ENCODE measurements at places on chromosomes 6 and 20. TPM values are rescaled to one million over a fixed set of nuclear protein-coding genes. Genes with fewer than 3 reads are reported as not detected.

GRCh38 chr20:48661575-48662455, 166.0 kb downstream of the PREX1 start:
- no peak overlapping the region for H3K4me3 ChIP-seq
- DNase-seq, result no peak
- no peak overlapping the region for H3K27ac ChIP-seq
- H3K36me3 ChIP-seq, result peaks cover 74% of the 10 kb centered on the region
- H3K27me3 ChIP-seq, result no peaks in the 10 kb centered on the region
- H3K4me1 ChIP-seq, result peaks cover 22% of the 10 kb centered on the region

GRCh38 chr20:61121661-61122060, 130.4 kb upstream of the CDH4 start:
- no peaks in the 10 kb centered on the region for H3K4me1 ChIP-seq
- H3K36me3 ChIP-seq, result no peaks in the 10 kb centered on the region
- H3K27me3 ChIP-seq, result no peaks in the 10 kb centered on the region
- no peak overlapping the region for H3K27ac ChIP-seq

DNA sequence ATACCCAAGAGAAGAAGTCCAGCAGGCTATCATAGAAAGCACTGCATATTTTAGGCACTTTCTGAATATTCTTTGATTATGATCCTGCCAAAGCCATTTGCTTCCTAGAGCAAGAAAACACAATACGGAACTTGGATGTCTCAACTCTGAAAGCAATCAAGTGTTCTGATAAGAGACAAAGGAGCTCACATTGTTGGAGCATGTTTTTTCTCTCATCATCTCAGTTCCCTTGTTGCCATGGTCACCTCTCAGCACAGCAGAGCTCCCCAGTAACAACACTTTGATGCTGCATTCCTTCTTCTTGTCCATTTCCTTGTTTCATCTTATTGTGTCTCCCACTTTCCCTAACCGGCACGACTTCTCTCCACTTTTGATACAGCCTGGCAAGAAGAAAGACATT, 168.7 kb upstream of the FUT9 start:
- no peak for DNase-seq
- H3K4me1 ChIP-seq, result no peaks in the 10 kb centered on the region
- H3K27me3 ChIP-seq, result no peaks in the 10 kb centered on the region
- H3K4me3 ChIP-seq, result no peak overlapping the region
- H3K36me3 ChIP-seq, result no peaks in the 10 kb centered on the region
- no peak overlapping the region for H3K27ac ChIP-seq

- H3K27me3 ChIP-seq, result no peaks in the 10 kb centered on the region
- H3K36me3 ChIP-seq, result peaks cover 20% of the 10 kb centered on the region
- H3K4me1 ChIP-seq, result no peaks in the 10 kb centered on the region
- H3K4me3 ChIP-seq, result no peak overlapping the region
- H3K27ac ChIP-seq, result no peak overlapping the region
Measured at GRCh38 chr6:151359486-151359885, 31.9 kb downstream of the ZBTB2 start.

DNA sequence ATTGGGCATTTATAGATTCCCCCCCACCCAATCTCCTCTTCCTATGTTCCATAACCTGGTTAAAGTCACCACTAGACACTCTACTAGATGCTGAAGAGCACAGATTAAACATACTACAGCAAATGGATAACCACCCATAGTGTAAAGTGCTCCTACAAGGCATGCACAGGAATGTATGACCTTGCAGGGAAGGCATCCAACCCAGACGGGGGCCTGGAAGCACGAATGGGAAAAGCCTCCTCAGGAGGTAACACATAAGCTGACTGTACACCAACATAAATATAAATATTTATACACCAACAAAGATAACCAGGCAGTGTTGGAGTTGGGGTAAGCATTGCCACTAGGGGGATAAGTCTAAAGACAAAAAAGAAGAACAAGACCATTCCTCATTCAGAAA, 691.7 kb downstream of the GRIK2 start:
- no peaks in the 10 kb centered on the region for H3K4me1 ChIP-seq
- H3K27ac ChIP-seq, result no peak overlapping the region
- no peak overlapping the region for H3K4me3 ChIP-seq
- no peaks in the 10 kb centered on the region for H3K36me3 ChIP-seq

GRCh38 chr6:87668013-87668412, 34.0 kb downstream of the AKIRIN2 start:
- no peak for DNase-seq
- H3K27ac ChIP-seq, result no peak overlapping the region
- H3K27me3 ChIP-seq, result no peaks in the 10 kb centered on the region
- H3K4me1 ChIP-seq, result peaks cover 6% of the 10 kb centered on the region
- peaks cover 12% of the 10 kb centered on the region for H3K36me3 ChIP-seq

- no peaks in the 10 kb centered on the region for H3K27me3 ChIP-seq
- H3K27ac ChIP-seq, result no peak overlapping the region
- no peak overlapping the region for H3K4me3 ChIP-seq
- no peak for DNase-seq
Measured at GRCh38 chr6:82072751-82073150, 174.8 kb downstream of the IBTK start.

- no peaks in the 10 kb centered on the region for H3K27me3 ChIP-seq
- H3K27ac ChIP-seq, result no peak overlapping the region
- no peak for DNase-seq
- no peaks in the 10 kb centered on the region for H3K36me3 ChIP-seq
- H3K4me3 ChIP-seq, result no peak overlapping the region
Measured at GRCh38 chr6:4258733-4259132, 123.4 kb upstream of the ECI2 start.

GRCh38 chr20:16106191-16106849, 466.9 kb downstream of the KIF16B start:
- no peaks in the 10 kb centered on the region for H3K4me1 ChIP-seq
- no peaks in the 10 kb centered on the region for H3K27me3 ChIP-seq
- no peak overlapping the region for H3K4me3 ChIP-seq
- DNase-seq, result no peak
- H3K27ac ChIP-seq, result no peak overlapping the region

GRCh38 chr20:4926531-4927156, 74.7 kb downstream of the SLC23A2 start:
- peaks cover 3% of the 10 kb centered on the region for H3K36me3 ChIP-seq
- H3K27ac ChIP-seq, result no peak overlapping the region
- DNase-seq, result no peak

SLC17A9 gene
- total RNA-seq, result 24.0 TPM

CST4 gene
- total RNA-seq, result not detected

CEP250 gene
- total RNA-seq, result 80.8 TPM

ARMC2 gene
- 13.8 TPM for total RNA-seq

PRDM1 gene
- total RNA-seq, result 177 TPM

GSTA1 gene
- not detected for total RNA-seq

Measured in natural killer cell (primary cell).